ENCODE measurements at places on chromosomes 4 and X.
A peak's percentile ranks its signal among the peaks of the same experiment; 100 is the strongest.

DNA sequence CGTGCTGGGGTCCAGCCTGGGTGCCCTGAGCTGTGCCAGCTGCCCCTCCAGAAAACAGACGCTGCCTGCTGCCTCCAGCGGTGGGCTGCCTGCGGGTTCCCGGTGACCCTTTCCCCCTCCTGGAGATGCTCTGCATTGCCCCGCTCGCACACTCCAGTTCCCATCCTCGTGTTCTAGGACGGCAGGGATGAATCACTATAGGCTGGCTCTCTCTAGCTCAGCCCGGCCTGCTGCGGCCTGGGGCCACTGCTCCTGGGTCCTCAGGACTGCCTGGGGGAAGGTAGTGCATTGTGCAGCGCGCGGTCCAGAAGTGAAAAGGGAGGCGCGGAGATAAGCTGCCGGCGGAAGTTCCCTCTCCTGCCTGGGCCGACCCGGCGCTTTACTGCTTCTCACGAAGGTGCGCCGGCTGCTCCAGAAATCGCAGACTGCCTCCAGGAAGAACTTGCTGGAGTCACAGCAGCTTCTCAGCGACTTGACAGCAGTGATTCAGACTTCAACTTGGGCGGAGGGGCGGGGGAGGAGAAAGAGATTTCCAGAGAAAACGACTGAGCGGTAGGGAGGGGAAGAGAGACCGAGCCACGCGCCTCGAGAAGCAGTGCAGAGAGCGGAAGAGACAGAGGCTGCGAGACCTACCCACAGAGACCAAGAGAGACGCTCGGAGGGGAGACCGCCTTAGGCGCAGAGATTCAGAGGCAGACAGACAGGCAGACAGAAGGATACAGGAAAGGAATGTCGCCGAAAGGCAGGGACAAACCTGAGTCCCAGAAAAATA is 6.7 kb upstream of the MSX1 start:
- DNase-seq, result peak; percentile 69

DNA sequence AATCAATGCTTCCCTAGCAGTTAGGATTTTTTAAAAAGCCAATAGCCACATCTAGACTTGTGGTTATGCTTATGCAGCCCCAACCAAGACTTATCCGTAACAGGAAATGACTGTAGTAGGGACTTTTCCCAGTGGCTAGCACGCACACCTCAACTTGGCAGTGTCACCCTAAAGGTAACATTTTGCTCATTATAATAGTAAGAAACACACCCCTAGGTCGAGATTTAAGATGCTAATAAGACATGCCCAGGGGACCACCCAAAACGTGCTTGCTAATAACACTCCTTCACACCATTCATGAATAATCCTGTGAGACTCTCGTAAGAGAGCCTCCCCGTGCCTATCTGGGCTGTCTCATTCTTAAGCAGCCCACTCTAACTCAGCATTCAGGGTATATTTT is 195.3 kb downstream of the CHIC1 start:
- DNase-seq, result no peak

- no peak for DNase-seq
Measured at GRCh38 chr4:102338405-102338804, 6.9 kb downstream of the SLC39A8 start.

- DNase-seq, result no peak
Measured at GRCh38 chr4:80360900-80361299, 25.4 kb downstream of the CFAP299 start.

GRCh38 chr4:76767983-76768382 is 130.0 kb downstream of the SOWAHB start:
- DNase-seq, result no peak
